Activated B cell treated with CpG ODN at 0.5 μM for 24 hours (primary cell): ENCODE measurements at places on chromosomes 5 and 9. TPM values are rescaled to one million over a fixed set of nuclear protein-coding genes. Genes with fewer than 3 reads are reported as not detected.

The CBY3 gene
- not detected in 2 replicates for total RNA-seq

DNA sequence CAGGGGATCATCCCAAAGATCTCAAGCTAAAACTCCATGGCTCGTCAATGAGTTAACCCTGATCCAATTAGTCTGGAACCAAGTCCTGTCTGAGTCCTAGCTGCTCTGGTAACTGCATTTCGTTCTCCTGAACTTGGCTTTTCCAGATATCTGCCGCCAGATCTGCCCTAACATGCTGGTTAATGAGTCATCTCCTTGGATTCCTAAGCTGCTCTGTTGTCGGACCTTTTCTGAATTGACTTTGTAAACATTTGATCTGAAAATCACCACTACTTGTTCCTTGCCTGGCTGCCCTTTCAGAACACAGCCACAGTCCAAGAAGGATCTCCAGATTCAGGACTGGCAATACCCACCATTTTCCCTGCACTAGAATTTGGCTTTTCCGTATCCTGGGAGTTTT, 473.0 kb downstream of the ZSWIM6 start:
- DNase-seq = no peak
- no peaks in the 10 kb centered on the region for H3K4me1 ChIP-seq
- H3K27me3 ChIP-seq = no peaks in the 10 kb centered on the region
- no peak overlapping the region for H3K4me3 ChIP-seq
- H3K36me3 ChIP-seq = no peaks in the 10 kb centered on the region
- H3K27ac ChIP-seq = no peak overlapping the region

The SAPCD2 gene
- 0.80 and 0.81 TPM in 2 replicates for total RNA-seq

The KLF9 gene
- 5.2 and 6.3 TPM in 2 replicates for total RNA-seq

DNA sequence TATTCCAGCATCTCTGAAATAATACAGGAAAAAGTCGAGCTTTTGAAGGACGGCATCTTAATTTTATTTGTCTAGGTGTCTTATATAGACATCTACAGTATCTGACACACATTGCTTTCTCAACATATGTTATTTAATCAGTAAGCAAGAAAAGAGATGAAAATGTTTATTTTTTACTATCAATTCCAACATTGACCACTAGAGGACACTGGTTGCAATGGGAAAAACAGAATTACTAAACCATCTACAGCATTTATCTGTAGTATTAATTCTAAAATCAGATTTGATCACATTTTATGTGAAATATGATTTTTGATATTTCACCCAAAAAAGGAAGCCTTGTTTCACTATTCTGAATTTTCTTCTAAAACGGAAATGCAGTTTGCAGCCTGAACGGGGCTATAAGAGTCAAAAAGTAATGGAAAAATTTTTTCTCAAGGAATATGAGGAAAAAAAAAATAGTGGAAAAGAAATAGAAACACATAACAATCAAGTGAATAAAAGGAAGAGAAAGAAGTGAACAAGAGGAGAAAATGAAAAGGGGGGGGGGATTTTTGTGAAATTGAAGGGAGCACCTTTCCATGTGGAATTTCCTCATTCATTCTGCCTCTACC, 98.6 kb downstream of the OSTF1 start:
- no peaks in the 10 kb centered on the region for H3K36me3 ChIP-seq
- H3K27me3 ChIP-seq = no peaks in the 10 kb centered on the region
- peaks cover 1% of the 10 kb centered on the region for H3K4me1 ChIP-seq
- no peak overlapping the region for H3K4me3 ChIP-seq
